ENCODE measurements at places on chromosomes 16 and 17. TPM values are rescaled to one million over a fixed set of nuclear protein-coding genes. Genes with fewer than 3 reads are reported as not detected.

DNA sequence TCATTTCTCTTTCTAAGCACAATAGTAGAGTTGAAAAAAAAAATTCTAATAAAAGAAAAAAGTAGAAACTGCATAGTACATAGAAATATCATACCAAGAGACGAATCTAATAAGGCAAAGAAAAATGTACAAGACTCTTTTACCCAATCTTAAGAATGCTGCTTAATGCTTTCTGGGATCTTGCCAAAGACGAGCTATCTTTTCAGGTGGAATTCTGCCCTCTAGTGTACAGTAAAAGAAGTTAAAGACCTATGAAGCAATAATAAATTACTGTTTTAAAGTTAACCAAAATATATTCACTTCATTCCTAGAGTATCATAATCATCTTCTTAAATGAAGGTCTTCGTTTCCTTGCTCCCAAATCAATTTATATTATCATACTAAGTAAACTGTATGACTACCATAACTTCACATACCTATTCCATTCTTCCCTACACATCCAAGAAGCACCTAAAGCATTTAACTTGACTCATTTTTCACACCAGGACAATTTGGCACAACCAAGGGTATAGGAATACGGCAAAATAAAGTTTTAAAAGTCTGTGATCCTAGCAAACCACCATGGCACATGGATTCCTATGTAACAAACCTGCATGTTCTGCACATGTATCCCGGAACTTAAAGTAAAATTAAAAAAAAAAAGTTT is 47.7 kb downstream of the CFDP1 start:
- peak; percentile 79 for DNase-seq

DNA sequence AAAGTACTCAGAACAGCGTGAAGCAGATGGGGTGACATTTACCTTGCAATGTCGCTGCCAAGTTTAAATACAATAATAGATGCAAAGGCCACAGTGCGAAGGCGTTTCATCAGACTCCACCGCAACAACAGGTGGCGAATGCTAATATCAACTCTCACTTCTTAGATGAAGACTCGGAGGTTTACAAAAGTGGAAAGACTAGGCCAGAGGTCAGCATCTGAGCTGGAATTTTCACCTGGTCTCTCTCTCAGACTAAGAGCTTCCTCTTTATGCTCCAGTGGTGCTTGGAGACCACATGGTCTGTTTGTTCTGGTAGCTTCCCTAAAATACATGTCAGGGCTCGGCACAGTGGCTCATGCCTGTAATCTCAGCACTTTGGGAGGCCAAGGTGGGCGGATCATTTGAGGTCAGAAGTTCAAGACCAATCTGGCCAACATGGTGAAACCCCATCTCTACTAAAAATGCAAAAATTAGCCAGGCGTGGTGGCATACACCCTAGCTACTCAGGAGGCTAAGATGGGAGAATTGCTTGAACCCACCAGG is 169.1 kb downstream of the XYLT1 start:
- no peak for DNase-seq

GRCh38 chr17:68572138-68572842 is 28.9 kb downstream of the FAM20A start:
- no peak for DNase-seq

DNA sequence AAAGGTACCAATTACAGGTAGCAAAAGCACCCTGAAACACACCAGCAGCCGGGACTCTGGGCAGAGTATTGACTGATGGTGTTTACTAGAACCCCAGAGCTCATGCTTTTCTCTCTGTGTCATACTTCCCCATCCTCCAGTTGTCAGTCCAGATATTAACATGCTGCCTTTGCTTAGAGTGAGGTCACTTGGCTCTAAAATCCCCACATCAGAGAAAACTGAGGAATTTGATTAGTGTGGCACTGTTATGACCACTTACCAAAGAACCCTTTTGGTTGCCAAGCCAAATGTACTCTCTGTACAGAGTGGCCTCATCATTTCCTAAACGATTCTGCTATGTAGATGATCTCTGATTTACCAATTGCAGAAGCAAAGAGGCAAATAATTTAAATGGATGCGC is 80.4 kb downstream of the ABCC12 start:
- DNase-seq = no peak

DNA sequence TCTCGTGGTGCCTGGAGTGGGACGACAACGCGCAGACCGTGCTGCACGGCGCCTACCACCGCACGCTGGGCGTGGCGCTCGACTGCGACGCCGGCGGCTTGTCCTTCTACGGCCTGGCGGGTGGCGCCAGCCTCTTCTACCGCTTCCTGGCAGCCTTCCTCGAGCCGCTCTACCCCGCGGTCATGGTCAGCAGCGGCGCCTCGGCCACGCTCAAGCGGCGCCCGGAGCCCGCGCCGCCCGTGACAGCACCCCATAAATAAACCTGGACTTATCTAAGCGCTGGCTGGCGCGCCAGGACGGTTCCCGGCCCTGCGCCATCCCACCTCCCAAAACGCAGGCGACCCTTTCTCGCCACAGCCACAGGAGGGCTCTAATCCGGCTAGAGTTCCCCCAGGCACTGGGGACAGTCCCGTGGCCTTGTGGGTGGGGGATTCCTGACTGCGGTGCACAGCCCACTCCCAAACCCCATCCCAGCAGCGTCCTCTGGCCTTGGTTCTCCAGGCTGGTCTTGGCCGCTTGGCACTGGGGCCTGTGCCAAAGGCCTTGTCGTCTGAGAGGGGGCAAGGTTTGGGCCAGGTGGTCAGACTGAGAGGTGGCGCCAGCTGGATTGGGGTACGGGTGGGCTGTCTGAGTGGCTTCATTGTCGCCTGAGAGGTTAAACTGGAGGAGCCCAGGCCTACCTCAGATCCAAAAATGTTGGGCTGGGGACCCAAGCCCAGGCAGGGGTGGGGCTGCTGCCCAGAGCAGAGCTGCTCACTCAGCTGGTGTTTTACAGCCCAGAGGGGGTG is 10.1 kb upstream of the SLC16A5 start:
- DNase-seq = peak; percentile 55

GRCh38 chr16:70159355-70160348 is 13.9 kb upstream of the CLEC18C start:
- DNase-seq = no peak

The TMED6 gene
- 5.2 TPM for polyA plus RNA-seq

The RAB37 gene
- polyA plus RNA-seq = 5.3 TPM

Data from renal pelvis (tissue), 12 donors.